Prostate gland (tissue), 2 donors: ENCODE measurements at places on chromosomes 13 and 19. TPM values are rescaled to one million over a fixed set of nuclear protein-coding genes. Genes with fewer than 3 reads are reported as not detected.

TRAPPC5 gene
- total RNA-seq, result 150 TPM

B9D2 gene
- 17.1 TPM for total RNA-seq

RASL11A gene
- total RNA-seq, result 31.5 TPM

C1QTNF9 gene
- not detected for total RNA-seq

ODAD3 gene
- total RNA-seq, result 2.7 TPM

DNA sequence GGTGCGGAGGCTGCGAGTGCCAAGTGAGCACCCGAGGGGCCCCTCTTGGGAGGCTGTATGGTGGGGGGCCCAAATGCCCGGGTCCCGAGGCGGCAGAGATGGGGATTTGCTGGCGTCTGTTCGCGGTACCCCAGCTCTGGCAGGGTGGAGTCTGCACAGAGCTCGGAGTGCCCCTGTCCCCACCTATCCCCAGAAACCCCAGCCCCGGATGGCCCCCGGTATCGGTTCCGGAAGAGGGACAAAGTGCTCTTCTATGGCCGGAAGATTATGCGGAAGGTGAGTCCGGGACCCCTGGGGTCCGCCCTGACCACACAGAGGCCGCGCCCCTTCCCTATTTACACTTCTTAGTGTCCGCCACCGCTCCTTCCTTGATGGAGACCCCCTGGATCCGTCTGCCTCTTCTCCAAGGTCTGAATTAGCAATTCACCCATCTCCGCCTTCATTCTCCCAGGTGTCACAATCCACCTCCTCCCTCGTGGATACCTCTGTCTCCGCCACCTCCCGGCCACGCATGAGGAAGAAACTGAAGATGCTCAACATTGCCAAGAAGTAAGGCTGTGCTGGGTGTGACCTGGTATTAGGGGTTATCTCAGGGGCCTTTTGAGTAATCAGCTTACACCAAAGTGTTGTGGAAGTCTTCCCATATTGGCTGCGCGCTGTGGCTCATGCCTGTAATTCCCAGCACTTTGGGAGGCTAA lies 630 bp downstream of the PNPLA6 start:
- no peaks in the 10 kb centered on the region for H3K36me3 ChIP-seq
- DNase-seq, result no peak
- no peaks in the 10 kb centered on the region for H3K27me3 ChIP-seq
- no peaks in the 10 kb centered on the region for H3K4me1 ChIP-seq

DNA sequence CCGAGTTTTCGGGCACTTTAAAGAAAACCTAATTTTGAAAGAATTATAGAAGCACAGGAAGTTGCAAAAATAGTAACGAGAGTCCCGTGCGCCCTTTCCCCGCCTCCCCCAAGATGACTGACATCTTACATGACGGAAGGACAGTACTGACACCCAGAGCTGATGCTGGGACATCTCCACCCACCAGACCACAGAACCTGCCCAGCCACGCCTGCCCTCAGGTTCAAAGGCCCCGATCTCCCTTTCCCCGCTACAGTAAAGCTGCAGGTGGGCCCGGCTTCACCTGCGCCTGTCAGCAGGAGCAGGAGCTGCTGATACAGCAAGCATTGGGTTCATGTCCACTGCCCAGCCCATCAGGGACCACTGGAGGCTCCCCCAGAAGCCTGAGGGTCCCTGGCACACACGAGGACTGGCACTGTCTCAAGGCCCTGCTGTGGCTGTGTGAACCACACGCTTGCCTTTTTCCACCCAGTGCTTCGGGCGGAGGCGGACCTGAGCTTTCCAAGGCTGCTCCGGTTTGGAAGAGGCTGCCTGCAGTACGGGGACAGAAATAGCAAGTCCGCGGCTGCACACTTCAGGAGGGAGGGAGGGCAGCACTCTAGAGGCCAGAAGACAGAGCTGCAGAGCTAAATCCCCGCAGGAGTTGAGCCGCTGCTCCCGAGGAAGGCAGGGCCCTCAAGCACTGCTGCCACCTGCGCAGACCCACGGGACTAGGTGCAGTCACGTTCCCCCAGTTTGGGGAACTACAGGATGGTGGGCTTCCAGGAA lies 8.7 kb downstream of the MAP2K2 start:
- DNase-seq, result no peak
- no peaks in the 10 kb centered on the region for H3K4me1 ChIP-seq
- H3K36me3 ChIP-seq, result no peaks in the 10 kb centered on the region
- no peaks in the 10 kb centered on the region for H3K27me3 ChIP-seq
- no peak overlapping the region for H3K4me3 ChIP-seq

- no peaks in the 10 kb centered on the region for H3K4me1 ChIP-seq
- no peak overlapping the region for H3K27ac ChIP-seq
- no peak for DNase-seq
- H3K36me3 ChIP-seq, result no peaks in the 10 kb centered on the region
- no peak overlapping the region for H3K4me3 ChIP-seq
Observed at GRCh38 chr19:47435196-47435595, 15.9 kb upstream of the MEIS3 start.

GRCh38 chr13:112757759-112758086 lies 67.9 kb downstream of the ATP11A start:
- no peaks in the 10 kb centered on the region for H3K27me3 ChIP-seq
- no peaks in the 10 kb centered on the region for H3K4me1 ChIP-seq
- no peak overlapping the region for H3K4me3 ChIP-seq
- no peak overlapping the region for H3K27ac ChIP-seq

DNA sequence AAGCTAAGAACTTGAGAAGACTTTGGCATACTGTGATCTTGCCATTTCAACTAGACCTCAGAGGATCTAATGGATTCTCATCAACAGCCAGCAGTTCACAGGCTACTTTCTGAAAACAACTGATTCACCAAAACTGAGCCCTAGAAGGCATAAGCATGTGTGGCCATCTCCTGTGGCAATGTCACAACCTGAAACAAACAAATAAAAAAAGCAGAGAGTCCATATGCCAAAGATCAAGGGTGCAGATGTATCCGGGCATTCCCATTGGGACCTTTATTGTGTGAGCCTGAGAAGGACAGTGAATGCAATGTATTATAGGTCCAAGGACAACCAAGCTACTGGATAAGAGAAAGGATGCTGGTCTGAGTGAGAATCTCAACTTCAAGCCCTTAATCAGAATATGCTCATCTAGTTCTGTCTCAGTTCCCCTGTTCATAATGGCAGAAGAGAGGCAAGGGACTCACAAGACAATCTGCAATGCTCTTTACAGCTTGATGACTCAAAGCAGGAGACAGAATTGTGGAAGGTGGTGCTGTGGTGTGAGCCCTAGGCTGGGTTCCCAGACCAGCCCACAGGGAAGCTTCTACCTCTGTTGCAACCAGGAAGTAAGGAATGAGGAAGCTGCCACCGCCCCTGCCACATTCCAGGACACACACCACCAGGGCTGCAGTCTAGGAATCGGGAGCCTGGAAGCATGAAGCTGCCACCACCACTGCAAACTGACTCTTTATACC lies 133.7 kb downstream of the RAP2A start:
- no peak overlapping the region for H3K4me3 ChIP-seq
- no peaks in the 10 kb centered on the region for H3K36me3 ChIP-seq
- no peak overlapping the region for H3K27ac ChIP-seq
- H3K4me1 ChIP-seq, result no peaks in the 10 kb centered on the region
- DNase-seq, result peak; percentile 43

GRCh38 chr19:35320065-35320713 lies 8.8 kb upstream of the CD22 start:
- H3K36me3 ChIP-seq, result no peaks in the 10 kb centered on the region
- no peak overlapping the region for H3K27ac ChIP-seq
- no peak for DNase-seq
- no peak overlapping the region for H3K4me3 ChIP-seq
- H3K4me1 ChIP-seq, result no peaks in the 10 kb centered on the region

DNA sequence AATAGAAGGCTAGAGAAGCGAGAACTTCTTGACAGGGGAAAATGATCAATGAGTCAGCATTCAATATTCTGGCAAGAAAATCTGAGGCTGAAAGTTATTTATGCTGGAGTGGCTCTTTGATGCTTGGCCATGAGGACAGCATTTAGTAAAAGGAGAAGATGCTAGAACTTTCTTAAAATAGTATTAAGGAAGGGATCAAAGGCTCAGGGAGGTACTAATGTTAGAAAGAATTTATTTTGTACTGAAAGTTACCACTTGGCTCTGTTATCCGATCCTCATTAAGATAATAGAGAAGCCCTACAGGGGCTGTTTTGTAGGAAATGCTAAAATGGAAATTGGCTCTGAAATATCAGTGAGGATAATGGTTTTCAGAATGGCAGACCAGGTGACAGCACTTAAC lies 1774.6 kb upstream of the PCDH20 start:
- no peaks in the 10 kb centered on the region for H3K27me3 ChIP-seq
- no peak for DNase-seq
- H3K4me1 ChIP-seq, result no peaks in the 10 kb centered on the region

DNA sequence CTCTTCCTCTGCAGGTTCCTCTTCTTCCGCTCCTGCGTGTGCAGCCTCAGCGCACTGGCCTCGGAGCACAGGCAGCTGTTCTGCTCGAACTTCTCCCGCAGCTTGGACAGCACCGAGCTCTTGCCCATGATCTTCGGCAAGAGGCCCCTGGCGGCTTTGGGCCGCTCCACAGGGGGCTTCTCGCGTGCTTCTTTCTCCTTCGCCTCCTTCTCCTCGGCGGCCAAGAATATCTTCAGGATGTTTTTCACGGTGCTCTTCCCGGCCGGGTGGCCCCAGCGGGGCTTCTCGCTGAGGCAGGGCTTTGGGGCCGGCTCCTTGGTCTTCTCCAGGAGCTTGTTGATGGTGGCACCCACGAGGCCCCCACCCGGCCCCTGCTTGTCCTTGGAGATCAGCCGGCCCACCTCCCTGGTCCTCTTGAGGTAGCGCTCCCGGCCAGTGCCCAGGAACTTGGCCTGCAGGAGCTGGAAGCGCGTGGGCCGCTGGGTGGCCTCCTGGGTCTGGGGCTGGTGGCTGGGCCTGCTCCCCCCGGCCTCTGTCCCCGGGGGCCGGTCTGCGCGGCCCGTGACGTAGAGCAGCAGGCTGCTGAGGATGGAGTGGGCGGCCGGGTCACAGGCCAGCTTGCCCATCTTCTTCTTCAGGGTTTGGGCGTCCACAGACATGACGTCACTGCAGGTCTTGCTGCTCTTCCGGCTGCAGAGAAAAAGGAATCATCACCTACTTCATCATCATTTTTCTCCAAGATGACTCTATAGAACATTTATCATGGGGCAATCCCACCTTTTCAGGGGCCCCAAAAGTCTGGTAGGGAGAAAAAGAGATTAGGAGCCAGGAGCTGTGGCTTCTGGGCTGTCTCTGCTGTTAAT lies 43.8 kb upstream of the GRTP1 start:
- H3K27me3 ChIP-seq, result no peaks in the 10 kb centered on the region
- no peak overlapping the region for H3K4me3 ChIP-seq
- no peaks in the 10 kb centered on the region for H3K36me3 ChIP-seq
- DNase-seq, result no peak

- no peaks in the 10 kb centered on the region for H3K36me3 ChIP-seq
Observed at GRCh38 chr13:106610486-106610885, 42.5 kb upstream of the ARGLU1 start.

- DNase-seq, result no peak
- H3K27me3 ChIP-seq, result no peaks in the 10 kb centered on the region
- H3K36me3 ChIP-seq, result no peaks in the 10 kb centered on the region
- peaks cover 4% of the 10 kb centered on the region for H3K4me1 ChIP-seq
- no peak overlapping the region for H3K4me3 ChIP-seq
Observed at GRCh38 chr19:49194408-49194807, 36.8 kb downstream of the TRPM4 start.

DNA sequence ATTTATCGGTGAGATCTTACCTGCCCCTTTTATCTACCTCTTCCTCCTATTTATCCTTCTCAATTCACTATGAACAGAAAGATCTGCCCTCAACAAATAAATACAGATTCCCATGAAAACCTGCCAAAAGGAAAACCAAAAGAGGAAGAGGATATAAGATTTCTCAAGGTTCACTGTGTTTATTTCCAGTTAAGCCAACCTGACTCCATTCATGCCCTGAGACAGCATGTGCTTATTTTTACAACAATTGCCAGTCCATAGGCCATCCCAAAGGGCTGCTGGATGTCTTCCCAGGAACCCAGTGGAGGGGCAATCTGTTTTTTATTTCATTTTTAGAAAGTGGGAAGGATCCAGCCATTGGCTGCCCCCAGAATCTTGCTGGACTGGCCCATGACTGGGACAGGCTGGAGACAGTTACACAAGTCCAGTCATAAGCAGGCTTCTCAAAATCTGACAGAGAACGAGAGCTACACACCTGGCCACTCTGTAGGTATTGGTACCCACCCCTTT lies 209.1 kb downstream of the IRS2 start:
- no peaks in the 10 kb centered on the region for H3K4me1 ChIP-seq
- H3K36me3 ChIP-seq, result no peaks in the 10 kb centered on the region
- H3K27me3 ChIP-seq, result no peaks in the 10 kb centered on the region
- peak overlapping the region; percentile 76 for H3K27ac ChIP-seq
- H3K4me3 ChIP-seq, result no peak overlapping the region

- H3K4me1 ChIP-seq, result no peaks in the 10 kb centered on the region
- no peak for DNase-seq
- H3K36me3 ChIP-seq, result no peaks in the 10 kb centered on the region
Observed at GRCh38 chr19:2255112-2255845, 938 bp downstream of the JSRP1 start.

- peak; percentile 80 for DNase-seq
- no peaks in the 10 kb centered on the region for H3K36me3 ChIP-seq
- H3K4me3 ChIP-seq, result no peak overlapping the region
- H3K27ac ChIP-seq, result no peak overlapping the region
Observed at GRCh38 chr13:24348797-24349515, 39.6 kb downstream of the C1QTNF9 start.
